ENCODE measurements at places on chromosomes 11 and 22.

DNA sequence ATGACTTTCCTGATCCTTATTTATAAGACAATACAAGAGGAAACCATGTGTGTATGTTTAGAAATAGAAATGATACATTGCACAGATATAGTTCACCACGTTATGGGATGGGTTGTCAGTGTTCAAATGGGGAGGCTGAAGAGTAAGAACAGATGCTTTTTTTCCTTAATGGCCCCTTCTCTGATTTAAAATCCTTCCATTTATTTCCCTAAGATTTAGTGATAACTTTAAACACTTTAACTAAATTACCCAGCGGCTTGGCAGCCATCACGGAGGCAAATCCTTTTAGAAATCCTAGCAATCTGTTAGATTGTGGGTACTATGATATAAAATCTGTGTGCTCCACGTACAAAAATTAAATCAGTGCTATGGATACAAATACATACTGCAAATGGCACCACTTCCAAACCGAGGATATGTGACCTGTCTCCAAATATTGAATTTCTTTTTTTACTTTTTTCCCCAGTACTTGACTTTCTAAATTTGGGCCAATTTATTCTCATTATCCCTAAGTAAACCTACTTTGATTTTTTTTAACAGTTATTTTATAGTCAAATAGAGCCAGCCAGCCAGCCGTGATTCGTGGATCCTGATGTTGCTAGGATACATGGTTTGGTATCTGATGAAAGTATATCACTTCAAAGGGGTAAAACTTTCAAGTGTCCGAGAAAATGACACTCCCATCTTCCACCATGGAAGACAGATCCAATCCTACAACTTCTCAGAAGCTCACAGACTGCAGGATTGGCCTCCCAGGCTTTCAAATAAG is 46.1 kb downstream of the BDNF start:
- DNase-seq: no peak

GRCh38 chr11:94746721-94747120 is 21.4 kb upstream of the AMOTL1 start:
- DNase-seq: no peak

DNA sequence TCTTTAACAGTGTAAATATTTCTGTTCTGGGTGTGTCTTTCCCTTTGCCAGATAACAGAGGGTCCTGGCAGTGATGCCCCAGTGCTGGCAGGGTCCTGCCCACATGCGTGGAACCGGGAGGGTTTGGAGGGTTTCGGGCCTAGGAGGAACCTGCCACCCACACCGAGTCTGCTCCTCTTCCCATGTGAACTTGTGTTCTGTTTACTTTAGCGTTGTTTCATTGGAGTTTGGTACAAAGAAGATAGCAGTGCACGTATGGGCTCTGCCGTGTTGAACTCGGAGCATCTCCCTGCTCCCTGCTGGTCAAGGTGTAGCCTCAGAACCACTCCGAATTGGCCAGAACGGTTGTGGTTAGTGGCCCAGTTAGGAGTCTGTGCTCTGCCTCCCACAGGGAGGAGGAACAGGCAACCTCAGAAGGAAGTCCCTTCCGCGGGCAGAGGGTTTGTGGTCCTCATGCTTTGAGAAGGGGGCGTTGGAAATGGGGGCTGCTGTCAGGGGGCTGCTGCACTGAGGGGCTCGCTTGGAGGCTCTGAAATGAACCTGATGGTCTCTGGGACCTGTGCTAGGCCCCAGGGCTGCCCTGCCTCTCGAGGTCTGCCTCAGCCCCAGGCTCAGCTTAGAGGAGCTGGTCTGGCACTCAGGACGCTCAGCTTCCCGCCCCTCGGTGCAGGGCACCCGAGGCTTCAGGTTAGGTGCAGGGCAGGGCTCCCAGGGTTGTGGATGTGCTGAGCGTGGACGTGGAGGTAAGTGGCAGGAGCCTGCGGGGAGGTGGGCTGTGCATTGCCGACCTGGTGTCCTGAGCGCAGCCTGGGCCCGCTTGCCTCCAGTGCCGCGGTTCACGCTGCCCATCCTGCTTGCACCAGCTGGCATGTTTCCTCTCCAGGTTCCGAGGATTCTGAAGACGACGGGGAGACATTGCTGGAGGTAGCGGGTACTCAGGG is 10.4 kb downstream of the PHRF1 start:
- DNase-seq: no peak

- DNase-seq: no peak
These were observed 56.0 kb upstream of the CLMP start for GRCh38 chr11:123250892-123251656.

DNA sequence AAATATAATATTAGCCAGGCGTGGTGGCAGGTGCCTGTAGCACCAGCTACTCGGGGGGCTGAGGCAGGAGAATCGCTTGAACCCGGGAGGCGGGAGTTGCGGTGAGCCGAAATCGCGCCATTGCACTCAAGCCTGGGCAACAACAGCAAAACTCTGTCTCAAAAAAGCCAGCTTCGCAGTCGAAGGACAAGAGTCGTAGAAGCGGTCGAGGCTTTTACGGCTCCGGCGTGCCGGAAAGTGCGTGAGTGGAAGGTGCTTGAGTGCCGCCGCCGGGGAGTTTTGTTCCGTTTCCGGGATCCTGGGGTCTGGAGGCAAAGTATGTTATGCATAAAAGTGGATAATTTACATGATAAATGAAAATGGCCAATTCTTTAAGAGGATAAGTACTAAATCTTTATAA is 43.6 kb downstream of the SYN3 start:
- DNase-seq: no peak

GRCh38 chr11:93320230-93320629 is 10.3 kb upstream of the DEUP1 start:
- DNase-seq: no peak

- no peak for DNase-seq
These were observed 98.9 kb downstream of the PGR start for GRCh38 chr11:101030692-101031091.

- DNase-seq: peak; percentile 86
These were observed at the start of gene TBC1D22A for GRCh38 chr22:46762238-46763050. Gene TBC1D22A (plus strand): TSS chr22:46762650. CDS start chr22:46762787, 137 bp downstream.

- DNase-seq: no peak
These were observed 539 bp upstream of the SLC36A4 start for GRCh38 chr11:93198215-93198845.

DNA sequence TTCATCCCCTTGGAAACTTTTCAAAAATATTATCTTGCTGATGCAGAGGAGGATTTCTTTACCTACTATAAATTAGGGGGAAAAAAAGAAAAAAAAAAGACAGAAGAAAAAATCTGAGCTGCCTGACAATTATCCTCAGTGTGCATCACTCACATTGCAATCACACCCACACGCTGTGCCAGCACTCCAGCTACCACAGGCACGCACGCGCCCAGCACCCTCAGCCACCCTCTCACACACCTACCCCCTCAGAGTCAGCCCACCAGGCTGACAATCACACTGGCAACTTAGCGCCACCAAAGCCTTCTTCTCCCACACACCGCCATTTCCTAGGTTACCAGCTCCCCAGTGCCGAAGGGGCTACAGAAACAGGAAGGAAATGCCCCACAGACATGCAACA is 236.1 kb downstream of the KCNA4 start:
- no peak for DNase-seq

GRCh38 chr22:45452565-45453379 is 39.3 kb downstream of the RIBC2 start:
- no peak for DNase-seq

- DNase-seq: no peak
These were observed 1071.2 kb downstream of the LRRC4C start for GRCh38 chr11:40388097-40388818.

- no peak for DNase-seq
These were observed 22.0 kb downstream of the COA4 start for GRCh38 chr11:73854680-73855079.

- no peak for DNase-seq
These were observed 1.4 kb upstream of the CASP5 start for GRCh38 chr11:105024394-105024793.

DNA sequence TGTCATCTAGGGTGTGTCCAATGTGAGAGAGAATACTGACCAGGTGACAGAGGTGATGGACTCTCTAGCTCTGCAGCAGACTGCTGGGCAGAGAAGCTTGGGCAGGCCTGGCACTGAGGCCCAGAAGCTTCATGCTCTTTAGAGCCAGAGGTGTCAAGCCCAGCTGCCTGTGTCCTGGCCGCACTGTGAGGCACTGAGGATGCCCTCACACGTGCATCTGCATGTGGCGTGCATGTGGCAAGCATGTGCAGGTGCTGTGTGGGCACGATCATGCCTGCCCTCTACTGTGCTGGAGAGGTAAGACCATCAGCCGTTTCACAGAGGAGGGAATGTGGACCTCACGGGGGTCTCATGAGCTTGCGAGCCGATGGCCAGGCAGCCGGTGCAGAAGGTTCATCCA is 15.8 kb upstream of the TXNRD2 start:
- DNase-seq: no peak

DNA sequence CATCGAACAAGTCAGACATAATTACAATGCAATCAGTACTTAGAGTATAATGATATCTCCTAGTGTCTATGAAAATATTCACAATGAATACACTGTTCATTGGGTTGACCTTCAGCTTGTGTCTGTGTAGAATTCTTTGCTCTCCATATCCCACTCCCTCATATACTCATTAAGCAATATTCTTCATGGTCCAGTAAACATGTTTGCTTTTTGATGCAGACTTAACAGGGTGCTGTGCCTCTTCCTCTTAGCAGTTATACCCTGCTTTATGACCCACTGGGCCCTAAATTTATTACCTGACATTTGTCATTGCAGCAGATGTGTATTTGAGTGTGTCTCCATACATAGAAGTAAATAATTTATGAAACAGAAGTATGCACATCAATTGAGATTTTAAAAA is 352.5 kb upstream of the CCDC179 start:
- no peak for DNase-seq

DNA sequence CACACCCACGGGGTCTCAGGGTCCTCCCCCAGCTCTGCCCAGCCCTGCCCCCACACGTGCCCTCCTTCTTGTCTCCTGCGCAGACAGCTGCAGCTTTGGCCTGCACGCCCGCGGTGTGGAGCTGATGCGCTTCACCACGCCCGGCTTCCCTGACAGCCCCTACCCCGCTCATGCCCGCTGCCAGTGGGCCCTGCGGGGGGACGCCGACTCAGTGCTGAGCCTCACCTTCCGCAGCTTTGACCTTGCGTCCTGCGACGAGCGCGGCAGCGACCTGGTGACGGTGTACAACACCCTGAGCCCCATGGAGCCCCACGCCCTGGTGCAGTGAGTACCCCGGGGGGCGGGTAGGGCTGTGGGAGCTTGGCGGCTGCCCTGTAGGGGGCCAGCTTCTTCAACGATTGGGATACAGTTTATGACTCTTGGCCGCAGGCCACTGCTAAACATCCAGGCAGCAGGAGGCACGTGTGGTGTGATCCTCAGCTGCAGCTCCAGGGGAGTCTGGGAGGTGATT is 30.8 kb downstream of the ST14 start:
- DNase-seq: no peak

GRCh38 chr11:131658952-131659351 is 288.5 kb downstream of the NTM start:
- no peak for DNase-seq

DNA sequence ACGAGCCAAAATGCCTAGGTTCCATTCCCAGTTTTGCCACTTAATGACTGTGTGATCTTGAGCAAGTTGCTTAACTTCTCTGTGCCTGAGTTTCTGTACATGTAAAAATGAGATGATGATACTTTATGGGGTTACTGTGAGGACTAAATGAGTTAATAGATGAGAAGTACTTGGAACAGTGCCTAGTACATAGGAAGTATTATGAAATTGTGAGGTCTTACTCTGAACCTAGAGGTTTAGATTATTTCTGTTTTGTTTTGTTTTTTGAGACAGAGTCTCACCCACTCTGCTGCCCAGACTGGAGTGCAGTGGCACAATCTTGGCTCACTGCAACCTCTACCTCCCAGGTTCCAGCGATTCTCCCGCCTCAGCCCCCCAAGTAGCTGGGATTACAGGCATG is 227.0 kb upstream of the POU2AF2 start:
- no peak for DNase-seq

GRCh38 chr11:7050191-7050590 is 29.9 kb downstream of the NLRP14 start:
- DNase-seq: no peak

DNA sequence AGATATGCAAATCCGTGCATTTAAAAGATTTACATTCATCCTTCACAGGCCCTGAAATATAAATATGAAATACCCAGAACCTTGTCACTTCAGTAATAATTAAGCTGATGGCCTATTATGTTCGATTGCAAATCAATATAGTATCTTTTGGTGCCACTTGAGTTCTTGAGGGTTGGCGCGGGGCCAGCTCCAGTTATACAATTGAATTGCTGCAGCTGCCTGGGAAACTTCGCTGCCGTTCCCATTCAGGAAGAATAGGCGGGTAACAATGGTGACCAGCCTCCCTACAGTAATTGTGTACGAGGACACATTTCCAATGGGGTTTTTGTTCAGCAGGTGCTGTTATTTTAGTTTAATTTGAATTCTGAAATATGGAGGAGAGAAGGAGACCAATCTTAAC is 451.2 kb downstream of the INSC start:
- DNase-seq: no peak

- DNase-seq: no peak
These were observed 14.6 kb downstream of the FAM83F start for GRCh38 chr22:40009292-40009774.

DNA sequence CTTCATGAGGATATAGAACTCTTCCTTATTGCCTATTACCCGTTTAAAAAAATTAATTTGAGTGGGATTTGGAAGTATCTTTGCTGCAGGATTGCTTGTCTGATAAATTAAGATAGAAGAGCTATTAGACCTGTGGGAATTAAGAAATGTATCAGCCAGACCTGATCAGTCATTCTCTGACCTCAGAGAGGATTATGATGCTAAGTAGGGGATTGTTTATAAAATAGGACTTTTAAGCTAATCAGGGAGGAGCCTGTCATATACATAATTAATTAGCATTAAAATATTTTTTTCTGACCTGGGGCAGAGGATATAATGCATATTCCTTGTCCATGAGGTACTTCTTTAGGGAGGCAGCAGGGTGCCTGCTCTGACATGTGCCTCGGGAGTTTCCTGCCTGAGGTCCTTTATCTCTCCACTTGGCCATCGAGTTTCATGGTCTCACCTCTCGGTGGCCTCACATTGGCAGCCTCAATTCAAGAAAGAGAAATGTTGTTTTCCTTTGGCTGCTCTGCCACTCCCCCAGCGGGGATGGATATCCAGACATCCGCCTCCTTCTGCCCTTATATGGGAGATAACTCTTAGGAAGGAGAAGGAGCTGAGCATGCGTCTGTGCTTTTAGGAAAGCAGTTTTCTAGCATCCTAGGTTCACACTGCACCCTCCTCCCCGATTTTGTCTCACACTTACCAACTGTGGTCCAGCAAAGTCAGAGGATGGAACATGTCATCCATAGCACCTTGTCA is 41.1 kb downstream of the DIXDC1 start:
- no peak for DNase-seq

Data from activated naive CD4-positive, alpha-beta T cell (primary cell).